Hindlimb muscle (tissue), 1 donor: ENCODE measurements at places on chromosomes 16 and 17. TPM values are rescaled to one million over a fixed set of nuclear protein-coding genes. Genes with fewer than 3 reads are reported as not detected.

GRCh38 chr17:49851387-49852291 lies 3.8 kb upstream of the TAC4 start:
- DNase-seq: peak; percentile 77

DNA sequence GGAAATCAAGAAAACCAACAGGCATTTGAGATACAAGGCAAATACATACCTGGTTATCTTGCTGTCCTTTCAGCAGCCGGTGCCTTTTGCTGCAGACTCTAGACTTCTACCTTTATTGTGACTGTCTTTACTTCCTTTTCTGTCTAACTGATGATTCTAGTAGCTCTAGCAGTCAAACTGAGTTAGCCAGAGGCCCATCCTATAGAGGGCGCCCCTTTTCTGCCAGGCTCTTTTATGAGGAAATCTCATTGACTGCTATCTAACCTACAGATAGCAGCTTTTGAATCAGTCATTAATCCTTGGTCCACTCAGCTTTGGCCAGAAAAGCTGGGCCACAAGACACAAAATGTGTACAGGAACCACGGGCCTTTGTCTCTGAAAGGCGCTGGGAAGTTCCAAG lies 87.5 kb upstream of the WSB1 start:
- no peak for DNase-seq

EMP2 gene
- 81.3 TPM for polyA plus RNA-seq

DNA sequence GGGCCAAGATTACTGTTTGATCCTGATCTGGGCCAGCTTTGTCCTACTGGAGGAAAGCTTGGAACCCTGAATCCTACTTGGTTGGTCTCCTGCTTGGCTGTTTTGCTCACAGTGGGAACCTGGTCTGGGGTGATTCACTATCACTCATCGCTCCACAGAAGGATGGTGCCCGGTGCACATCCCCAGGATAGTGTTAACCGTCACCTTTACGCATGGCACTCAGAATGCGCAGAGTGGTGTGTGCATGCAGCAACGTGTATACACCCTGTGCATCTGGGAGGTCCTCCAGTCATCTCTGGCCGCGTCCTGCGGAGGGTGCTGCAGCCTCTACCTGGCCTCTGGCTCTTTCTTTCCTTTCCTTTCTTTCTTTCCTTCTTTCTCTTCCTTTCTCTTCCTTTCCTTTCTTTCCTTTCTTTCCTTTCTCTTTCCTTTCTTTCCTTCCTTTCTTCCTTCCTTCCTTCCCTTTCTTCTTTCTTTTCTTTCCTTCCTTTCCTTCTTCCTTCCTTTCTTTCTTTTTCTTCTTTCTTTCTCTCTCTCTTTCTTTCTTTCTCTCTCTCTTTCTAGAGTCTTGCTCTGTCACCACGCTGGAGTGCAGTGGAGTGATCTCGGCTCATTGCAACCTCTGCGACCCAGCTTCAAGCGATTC lies 13.1 kb downstream of the SOCS3 start:
- DNase-seq: no peak

KRTAP9-2 gene
- not detected for polyA plus RNA-seq

DNA sequence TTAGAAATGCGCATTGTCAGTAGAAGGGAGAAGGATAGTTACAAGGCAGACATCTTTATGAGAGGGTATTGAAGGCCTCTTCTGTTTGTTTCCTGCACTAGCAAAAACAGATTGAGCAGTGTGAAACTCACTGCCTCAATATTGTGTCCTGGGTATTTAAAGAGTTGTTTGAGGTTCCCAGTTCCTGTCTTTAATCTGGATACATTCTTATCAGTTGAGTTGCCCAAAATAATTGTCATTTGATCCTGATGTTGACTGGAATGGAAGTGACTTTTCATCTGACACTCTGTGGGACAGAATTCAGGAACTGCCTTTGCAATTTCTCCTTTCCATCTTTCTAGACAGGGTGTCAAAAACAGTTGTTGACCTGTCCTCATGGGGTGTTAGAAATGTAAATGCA lies 1.7 kb downstream of the ATP6V0A1 start:
- no peak for DNase-seq

GRCh38 chr16:84543253-84543652 lies 38.8 kb upstream of the MEAK7 start:
- no peak for DNase-seq

- peak; percentile 81 for DNase-seq
Measured at GRCh38 chr17:82963104-82963950, 116.1 kb upstream of the METRNL start.

DNA sequence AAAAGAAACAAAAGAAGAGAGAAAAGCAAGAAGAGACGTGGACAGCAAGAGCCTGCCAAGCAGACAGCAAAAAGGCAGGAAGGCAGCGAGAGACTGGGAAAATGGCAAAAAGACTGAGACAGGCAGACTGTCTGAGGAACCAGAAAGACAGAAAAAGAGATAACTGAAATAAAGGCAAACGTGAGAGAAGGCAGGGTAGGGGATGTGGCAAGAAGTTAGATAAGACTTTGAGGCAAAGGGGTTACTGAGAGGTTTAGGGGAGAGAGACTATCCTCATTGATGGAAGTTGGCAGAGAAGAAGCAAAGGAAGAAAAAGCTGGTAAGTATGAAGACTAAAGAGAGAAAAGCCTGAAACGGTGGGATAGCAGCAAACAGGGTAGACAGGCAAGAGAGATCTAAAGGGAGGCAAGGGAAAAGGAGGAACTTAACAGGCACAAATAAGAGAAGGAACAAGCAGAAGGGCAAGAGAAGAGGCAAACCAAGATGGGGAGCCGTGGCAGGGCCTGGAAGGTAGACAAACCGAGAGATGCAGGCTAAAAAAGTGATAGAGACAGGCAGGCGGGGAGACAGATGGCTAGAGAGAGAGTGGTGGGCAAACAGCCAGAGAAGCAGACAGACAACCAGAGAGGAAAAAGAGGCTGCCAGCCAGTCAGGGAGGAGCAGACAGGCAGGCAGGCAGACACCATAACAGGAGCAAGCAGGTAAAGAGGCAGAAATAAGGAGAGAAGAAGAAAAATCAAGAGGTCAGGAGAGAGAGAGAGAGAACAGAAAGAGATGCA lies 7.1 kb upstream of the CHD3 start:
- DNase-seq: no peak

RDM1 gene
- 0.67 TPM for polyA plus RNA-seq

EXOC3L1 gene
- polyA plus RNA-seq: 15.3 TPM

ASB16 gene
- polyA plus RNA-seq: 26.9 TPM

GRCh38 chr16:54633943-54634362 lies 296.7 kb upstream of the IRX5 start:
- DNase-seq: no peak

DNA sequence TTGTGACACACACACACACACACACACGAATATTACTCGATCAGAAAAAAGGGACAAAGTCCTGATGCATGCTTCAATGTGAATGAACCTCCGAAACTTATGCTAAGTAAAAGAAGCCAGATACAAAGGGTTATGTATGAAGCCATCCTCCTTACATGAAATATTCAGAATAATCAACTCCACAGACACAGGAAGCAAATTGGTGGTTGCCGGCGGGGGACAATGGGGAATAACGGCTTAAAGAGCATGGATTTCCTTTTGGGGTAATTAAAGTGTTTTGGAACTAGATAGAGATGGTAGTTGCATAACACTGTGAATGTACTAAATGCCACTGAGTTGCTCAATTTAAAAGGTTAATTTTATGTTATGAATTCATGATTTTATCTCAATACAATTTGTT lies 8.1 kb upstream of the CACNG5 start:
- no peak for DNase-seq
